ENCODE measurements at places on chromosomes 5 and 9.
A peak's percentile ranks its signal among the peaks of the same experiment; 100 is the strongest.

DNA sequence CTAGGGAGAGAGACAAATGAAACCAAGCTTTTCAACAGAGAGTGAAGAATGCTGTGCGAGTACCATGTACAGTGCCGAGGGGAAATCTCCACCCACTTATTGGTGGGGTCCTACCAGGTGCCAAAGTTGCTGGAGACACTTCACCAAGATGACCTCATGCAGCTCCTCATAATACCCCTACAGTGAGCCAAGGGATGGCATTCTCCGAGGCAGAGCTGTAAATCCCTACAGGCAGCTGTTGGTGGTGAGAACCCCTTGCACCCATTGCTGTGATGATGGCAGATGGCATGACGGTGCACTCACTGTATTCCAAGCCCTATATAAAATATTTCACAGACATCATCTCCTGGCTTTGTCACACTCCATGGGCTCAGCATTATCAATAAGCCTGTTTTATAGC lies 464.9 kb downstream of the SPOCK1 start:
- no peak for DNase-seq

- DNase-seq = no peak
These were observed 330.0 kb downstream of the EBF1 start for GRCh38 chr5:158769696-158770095.

DNA sequence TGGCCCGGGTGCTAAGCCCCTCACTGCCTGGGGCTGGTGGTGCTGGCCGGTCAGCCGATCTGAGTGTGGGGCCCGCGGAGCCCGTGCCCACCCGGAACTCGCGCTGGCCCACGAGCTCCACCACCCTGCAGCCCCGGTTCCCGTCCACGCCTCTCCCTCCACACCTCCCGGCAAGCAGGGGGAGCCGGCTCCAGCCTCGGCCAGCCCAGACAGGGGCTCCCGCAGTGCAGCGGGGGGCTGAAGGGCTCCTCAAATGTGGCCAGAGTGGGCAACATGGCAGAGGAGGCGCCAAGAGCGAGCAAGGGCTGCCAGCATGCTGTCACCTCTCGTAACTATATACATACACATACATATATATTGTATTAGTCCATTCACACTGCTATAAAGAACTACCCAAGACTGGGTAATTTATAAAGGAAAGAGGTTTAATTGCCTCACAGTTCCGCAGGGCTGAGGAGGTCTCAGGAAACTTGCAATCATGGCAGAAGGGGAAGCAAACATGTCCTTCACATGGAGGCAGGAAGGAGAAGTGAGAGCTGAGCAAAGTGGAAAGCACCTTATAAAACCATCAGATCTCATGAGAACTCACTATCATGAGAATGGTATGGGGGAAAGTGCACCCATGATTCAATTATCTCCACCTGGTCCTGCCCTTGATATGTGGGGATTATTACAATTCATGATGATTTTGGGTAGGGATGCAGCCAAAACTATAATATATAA lies 56.8 kb downstream of the LIX1 start:
- DNase-seq = no peak

GRCh38 chr9:113221800-113222481 lies 597 bp downstream of the SLC31A1 start:
- DNase-seq = peak; percentile 58

- DNase-seq = no peak
These were observed 235.7 kb downstream of the HSPA4 start for GRCh38 chr5:133287500-133287899.

DNA sequence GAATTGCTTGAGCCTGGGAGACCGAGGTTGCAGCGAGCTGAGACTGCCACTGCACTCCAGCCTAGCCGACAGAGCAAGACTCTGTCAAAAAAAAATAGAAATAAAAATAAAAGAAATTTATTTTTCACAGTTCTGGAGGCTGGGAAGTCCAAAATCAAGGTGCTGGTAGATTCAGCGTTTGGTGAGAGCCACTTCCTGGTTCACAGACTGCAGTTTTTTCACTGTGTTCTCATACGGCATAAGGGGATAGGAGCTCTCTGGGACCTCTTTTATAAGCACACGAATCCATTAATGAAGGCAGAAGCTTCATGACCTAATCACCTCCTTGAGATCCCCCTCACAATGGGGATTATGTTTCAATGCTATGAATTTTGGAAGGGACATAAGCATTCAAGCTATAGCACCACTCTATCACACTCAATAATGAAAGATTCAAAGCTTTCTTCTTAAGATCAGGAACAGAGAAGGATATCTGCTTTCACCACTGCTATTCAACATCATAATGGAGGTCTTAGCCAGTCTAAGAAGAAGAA lies 5.3 kb downstream of the PJA2 start:
- DNase-seq = no peak

DNA sequence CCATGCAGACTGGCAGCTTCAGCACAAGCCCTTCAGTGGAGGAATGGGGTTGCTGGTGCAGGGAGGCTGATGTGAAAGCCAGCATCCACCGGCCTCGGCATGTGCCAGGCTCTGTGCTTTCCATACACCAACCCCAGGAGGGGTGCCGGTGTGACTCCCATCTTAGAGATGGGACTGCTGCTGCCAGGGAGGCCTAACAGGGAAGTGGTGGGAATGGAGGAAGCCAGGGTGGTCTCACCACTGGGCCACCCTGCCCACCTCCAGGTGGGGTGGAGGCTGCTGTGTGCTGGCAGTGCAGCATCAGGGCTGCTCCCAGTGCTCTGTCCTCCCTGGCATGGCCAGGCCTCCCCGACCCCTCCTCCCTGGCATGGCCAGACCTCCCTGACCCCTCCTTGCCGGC lies 32.8 kb upstream of the PITX1 start:
- DNase-seq = no peak

- no peak for DNase-seq
These were observed 58.3 kb upstream of the AFAP1L1 start for GRCh38 chr5:149213264-149213880.

GRCh38 chr5:887947-888637 lies 4.5 kb downstream of the BRD9 start:
- no peak for DNase-seq

DNA sequence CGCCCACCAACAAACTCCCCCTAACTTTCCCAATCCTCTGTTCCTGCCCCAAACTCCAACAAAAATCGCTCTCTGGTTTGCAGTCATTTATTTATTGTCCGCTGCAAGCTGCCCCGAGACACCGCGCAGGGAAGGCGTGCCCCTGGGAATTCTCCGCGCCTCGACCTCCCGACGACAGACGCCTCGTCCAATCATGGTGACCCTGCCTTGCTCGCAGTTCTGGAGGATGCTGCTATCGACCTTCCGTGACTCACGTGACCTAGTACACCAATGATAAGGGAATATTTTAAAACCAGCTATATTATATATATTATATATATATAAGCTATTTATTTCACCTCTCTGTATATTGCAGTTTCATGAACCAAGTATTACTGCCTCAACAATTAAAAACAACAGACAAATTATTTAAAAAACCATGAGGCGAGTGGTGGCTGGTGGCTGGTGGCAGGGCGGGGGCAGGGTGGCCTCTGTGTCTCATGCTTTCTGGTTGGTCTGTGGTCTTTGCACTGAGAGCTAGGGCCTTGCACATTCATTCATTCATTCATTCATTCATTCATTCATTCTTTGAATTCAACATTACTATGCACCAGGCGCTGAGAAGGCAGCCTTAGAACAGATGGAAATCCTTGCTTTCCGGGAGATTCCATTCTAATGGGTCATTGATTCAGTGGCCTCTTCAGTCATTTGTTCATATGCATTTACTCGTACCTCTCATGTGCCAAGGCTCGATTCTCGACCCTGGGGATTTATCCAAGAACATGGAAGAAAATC lies 37.9 kb downstream of the FGF18 start:
- no peak for DNase-seq

- no peak for DNase-seq
These were observed 101.0 kb upstream of the GABRG2 start for GRCh38 chr5:161966564-161966963.

DNA sequence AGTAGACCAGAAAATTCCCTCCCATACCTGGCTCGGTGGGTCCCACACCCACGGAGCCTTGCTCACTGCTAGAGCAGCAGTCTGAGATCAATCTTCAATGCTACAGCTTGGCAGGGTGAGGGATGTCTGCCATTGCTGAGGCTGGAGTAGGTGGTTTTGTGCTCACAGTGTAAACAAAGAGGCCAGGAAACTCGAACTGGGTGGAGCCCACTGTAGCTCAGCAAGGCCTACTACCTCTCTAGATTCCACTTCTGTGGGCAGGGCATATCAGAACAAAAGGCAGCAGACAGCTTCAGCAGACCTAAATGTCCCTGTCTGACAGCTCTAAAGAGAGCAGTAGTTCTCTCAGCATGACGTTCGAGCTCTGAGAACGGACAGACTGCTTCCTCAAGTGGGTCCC lies 5.6 kb upstream of the GZMA start:
- DNase-seq = no peak

Data from hematopoietic multipotent progenitor cell treated with erythropoietin and hydrocortisone succinate and interleukin-3 and kit ligand, for 17 days (in vitro differentiated cells).